ENCODE measurements at places on chromosomes 4 and X.

GRCh38 chr4:186021461-186022167 is 47.3 kb upstream of the TLR3 start:
- peak; percentile 68 for DNase-seq

GRCh38 chr4:104206784-104207183 is 287.9 kb downstream of the CXXC4 start:
- DNase-seq: no peak

GRCh38 chr4:140834839-140835495 is 78.8 kb upstream of the TBC1D9 start:
- DNase-seq: no peak

GRCh38 chr4:1821679-1822567 is 28.8 kb downstream of the FGFR3 start:
- no peak for DNase-seq

DNA sequence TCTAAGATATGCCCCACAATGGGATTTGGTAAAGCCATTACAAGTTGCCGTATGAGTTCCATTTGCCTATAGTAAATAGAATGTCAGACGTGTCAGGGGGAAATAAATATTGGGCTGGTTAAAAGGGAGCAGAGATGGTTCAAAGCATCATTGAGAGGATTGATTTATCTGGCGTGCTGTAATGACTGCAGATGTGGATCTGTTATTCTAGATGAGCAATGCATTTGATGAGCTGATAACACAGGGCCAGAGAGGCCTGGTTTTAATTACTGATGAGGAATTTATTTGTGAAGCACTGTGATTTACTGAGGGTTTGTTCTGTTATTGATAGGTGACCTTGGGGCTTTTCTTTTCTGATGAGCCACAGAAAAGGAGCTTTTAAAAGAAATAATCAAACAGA is 62.5 kb downstream of the DACH2 start:
- DNase-seq: no peak

DNA sequence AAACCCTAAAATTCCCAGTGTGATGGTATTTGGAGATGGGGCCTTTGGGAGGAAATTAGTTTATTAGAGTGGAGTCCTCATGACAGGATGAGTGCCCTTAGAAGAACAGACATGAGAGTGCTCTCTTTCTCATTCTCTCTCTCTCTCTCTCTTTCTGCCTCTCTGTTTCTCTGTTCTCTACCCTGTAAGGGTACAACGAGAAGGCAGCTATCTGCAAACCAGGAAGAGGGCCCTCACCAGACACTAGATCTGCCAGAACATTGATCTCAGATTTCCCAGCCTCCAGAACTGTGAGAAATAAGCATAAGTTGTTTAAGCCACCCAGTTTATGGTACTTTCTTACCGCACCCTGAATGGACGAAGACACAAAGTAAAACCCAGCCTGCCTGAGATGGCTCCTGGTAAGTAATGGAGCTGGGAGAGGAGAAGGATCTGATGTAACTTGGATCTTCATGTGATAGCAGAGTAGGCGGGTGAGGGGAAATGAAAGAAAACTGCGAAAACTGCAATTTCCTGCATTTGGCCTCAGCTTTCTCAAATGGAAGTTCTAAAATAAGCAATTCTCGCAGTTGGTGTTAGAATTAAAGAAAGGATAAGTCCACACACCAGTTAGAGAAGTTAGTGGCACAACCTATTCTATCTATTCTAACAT is 8.7 kb upstream of the CDS1 start:
- no peak for DNase-seq

DNA sequence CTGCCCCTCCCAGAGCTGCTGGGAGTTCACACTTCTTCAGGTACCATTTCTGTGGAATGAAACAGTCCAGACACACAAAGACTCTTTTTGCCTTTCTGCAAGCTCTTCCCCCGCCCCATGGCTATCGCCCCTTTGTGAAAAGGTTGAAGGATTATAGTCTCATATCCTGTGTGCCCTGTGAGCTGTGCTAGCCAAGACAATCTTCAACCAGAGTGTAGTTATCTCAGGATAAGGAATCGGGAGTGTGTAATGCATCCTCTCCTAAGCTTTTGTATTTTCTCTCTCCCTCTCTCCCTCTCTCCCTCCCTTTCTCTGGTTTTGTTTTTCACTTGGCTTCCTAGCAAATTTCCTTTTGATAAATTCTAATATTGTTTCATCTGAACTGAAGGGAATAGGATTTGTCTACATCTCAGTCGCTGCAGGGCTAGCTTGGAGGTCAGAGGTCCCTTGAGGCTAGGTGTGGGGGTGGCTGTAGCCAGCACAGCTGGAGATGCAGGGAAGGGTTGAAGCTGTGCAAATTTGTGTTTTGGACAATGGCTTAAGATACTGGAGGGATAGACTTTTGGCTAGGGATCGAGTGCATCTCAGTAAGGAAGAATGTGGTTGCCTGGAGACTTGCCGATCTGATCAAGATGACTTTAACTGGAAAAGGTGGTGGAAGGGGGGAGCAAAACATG is 74.6 kb upstream of the NALF2 start:
- DNase-seq: no peak

DNA sequence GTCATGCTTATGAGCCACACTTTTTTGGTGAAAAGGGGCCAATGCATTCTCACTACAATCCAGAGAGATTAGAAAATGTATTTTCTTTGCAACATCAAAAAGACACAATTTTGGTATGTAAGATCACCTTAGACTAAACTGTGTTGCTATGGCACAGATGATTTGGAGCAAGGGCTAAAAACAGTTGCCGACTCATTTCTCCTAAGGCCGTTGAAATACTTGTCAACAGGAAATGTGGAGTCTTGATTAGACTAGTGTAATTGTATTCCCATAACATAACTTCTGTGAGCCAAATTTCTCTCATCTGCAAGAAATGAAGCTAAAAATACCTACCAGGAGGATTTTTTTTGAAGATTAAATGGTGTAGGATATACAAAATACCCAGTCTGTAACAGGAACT is 2547.7 kb downstream of the ARAP2 start:
- DNase-seq: no peak

DNA sequence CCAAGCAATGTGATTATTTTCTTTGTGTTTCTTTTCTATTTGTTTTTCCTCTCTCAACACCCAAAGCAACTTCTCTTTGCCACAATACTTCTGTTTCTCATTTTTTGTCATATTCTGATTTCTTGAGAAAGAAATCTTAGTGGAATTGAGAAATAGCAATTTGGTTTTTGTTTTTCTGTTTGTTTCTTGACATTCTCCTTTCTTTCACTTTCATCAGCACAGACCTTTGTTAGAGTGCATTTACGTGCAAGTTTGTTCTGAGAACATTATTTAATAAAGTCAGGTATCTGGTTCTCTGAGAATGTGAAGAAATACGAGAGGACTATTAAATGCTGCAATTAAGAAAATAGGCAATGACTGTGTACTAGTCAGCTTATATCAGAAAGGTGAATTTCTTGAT is 608.1 kb upstream of the AADAT start:
- no peak for DNase-seq

GRCh38 chr4:26503844-26504243 is 13.6 kb upstream of the CCKAR start:
- no peak for DNase-seq

- DNase-seq: no peak
Observed at GRCh38 chrX:118181030-118181429, 64.4 kb upstream of the KLHL13 start.

GRCh38 chr4:140363051-140363450 is 10.4 kb upstream of the SCOC start:
- DNase-seq: no peak

- DNase-seq: no peak
Observed at GRCh38 chr4:99221980-99222379, 2.9 kb upstream of the ADH6 start.

DNA sequence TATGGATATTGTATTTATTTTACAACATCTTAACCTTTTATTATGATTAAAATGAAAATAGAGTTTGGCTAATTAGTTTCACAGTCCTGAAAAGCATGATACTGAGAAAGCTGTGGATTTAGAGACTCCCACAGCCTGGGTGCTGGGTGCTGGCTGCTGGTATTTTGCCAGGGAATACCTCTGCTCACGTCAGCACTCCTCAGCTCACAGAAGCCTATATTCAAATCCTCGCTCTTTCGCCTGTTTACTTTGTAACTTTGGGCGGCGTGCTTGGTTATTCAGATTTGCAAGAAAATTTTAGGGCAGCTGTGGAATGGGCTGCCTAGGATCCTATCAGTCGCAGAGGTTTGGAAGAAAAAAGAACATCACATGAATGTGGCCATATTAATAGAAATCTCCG is 261.8 kb downstream of the DCTD start:
- no peak for DNase-seq

DNA sequence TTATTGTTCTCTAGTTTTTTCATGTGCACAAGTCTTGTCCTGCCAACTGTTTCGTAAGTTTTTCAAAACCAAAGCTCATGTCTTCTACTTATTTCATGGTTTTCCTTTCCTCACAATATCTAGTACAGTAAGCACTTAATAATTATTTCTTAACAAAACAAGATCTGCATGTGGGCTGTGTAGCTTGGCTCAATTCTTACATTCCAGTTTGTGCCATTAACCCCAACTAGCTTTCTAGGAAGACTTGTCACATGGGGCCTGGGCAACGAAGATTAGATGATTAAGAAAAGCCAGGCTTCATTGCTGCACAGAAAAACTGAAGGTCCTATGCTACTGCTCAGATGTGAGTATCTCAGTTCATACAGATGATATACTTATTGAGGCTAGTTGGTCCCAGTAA is 155.3 kb upstream of the TEX13A start:
- no peak for DNase-seq

GRCh38 chrX:118745570-118745969 is 18.2 kb downstream of the IL13RA1 start:
- no peak for DNase-seq

DNA sequence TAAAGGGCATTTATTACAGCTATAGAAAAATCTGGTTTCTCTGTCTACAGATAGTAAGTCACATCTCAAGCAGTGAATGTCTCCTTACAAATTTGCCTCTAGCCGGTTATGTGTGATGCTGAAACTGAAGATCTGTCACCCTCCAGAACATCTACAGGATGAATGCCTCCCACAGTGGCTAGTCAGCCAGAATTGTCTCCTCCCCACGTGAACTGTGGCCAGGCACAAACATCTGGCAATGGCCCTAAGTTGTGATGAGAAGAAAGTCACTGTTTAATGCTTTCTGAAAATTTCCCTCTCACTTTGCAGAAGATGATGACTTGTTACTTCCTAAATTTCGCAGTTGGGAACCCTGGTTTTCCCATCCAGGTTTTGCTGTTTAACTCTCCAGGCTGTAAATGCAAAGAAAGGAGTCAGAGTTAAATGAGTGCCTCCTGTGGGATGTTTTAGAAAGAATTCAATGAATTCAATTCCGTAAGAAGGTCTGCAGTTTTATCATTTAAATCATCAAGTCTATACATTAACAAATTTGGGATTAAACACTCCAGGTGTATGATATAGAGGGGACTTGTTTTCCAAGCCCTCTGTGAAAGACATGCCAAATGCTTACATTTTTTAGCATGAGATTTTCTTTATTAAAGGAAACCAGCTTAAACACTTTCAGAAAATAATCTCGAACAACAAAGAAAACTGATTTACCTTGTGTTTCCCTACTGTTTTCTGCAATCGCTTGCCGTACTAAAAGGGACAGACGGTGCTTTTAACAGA is 55.4 kb upstream of the TLR3 start:
- no peak for DNase-seq

GRCh38 chr4:182536221-182536811 is 293.1 kb downstream of the TENM3 start:
- no peak for DNase-seq
